ENCODE measurements at places on chromosomes 16 and 17. TPM values are rescaled to one million over a fixed set of nuclear protein-coding genes. Genes with fewer than 3 reads are reported as not detected.

The ENDOV gene
- total RNA-seq: 16.2 TPM

DNA sequence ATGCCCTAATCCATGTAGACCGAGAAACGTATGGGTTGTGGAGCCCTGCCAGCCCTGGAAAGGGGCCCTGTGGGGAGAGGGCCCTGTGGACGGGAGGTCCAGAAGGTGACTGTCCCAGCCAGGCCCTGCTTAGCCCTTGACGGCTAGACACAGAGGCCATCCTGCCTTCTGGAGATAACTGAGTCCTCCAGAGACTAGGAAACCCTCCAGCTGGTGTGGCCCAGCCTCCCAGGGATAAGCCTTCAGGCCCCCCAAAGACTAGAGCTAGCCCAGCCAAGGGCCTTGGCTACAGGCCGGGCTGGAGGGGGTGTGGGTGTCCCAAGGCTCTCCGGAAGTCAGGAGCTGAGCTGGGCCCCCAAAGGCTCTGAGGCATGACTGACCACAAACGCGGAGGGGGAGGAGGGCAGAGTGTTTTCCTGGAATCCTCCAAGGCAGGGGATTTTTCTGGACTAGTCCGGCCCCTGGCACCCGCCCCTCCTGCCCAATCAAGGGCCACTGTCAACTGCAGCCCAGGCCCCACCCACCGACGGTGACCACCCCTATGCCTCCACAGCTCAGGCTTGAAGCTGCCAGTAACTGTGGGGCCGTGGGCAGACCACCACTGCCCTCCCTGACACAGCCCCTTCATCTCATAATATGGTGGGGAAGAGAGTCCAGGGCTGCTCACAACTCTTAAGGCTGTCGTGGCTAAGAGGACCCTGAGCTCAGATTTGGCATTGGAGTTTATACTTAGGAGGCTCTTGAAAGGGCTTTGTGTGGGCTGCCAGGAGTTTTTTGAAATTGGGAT lies 885 bp upstream of the VASN start:
- peak; percentile 80 for DNase-seq

The TUFM gene
- 213 TPM for total RNA-seq

The ZNF19 gene
- total RNA-seq: 2.7 TPM

The LAT gene
- total RNA-seq: 1.5 TPM

DNA sequence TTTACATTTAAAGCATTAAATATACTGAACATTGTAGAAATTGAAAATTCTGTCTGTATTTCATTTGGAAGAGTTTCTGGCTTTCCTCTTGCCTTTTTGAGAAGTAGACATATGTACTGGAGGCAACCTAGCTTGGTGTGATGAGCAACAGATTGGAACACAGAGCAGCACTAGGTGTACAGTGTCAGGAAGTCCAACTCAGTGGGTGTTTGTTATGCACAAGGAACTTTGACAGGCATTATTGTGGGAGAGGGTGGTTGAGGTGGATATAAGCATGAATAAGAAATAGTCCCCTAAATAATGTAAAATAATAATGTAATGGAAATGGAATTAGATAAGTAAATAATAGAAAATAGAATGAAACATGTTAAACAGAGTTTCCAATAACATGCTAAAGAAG lies 58.1 kb downstream of the PPM1E start:
- no peak for DNase-seq

The CSNK2A2 gene
- 40.0 TPM for total RNA-seq

DNA sequence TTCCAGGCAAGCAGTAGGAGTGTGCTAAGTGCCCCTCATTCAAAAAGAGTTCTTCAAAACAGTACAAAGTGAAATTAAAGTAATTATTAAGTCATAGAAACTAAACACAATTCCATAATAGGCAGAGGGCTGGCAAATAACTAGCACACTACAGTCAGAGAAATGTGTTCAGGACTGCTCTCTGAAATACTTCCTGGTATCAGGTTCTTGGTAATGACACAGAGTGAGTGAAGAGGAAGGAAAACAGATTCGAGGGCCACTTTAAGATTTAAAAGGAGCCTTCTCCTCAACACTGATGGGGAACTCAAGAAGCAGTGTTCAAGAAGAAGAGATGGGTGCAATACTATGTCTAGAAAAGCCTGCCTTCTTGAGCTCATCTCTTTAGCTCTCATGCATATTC lies 139.2 kb downstream of the TOX3 start:
- no peak for DNase-seq

DNA sequence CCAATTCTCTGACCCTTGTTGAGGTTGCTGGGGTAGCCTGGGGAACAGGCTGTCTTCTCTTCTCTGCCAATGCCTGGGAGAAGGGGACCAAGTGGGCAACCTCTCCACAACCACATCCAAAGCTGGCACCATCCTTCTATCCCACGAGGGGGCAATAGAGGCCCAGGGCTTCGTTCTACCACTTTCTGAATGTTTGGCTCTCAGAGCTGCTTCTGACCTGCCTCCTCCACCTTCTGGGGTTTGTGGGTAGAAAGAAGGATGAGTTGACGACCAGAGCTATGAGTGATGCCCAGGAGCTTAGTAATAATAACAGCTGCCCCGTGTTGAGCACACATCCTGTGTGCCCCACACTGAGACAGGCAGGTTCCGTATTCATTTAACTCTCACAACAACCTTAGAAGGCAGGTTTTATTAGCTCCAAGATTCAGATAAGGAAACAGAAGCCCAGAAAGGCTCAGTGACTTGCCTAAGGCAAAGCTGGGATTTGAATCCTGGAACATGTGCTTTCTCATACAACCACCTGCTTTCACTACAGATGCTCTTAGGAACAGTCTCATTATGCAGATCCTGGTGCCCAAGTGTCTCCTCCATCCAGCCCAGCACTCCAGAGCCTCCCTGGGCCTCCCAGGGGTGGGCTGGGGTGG lies 11.1 kb downstream of the TSPOAP1 start:
- no peak for DNase-seq
